ENCODE measurements at places on chromosomes 13 and 19.

GRCh38 chr13:23460921-23461320 lies 27.4 kb upstream of the SACS start:
- DNase-seq = no peak

DNA sequence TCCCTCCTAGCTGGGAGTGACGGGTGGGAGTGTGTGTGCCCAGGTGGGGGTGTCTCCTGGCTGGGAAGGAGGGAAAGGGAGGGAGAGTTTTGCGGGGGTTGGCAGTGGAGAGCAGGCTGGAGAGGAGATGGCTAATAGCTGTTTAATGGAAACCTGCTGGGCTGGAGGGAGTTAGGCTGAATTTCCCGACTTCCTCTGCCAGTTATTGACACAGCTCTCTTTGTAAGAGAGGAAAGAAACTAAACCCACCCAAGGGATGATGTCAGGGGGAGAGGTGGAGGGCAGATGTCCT lies 10.2 kb upstream of the ILF3 start:
- DNase-seq = no peak

- no peak for DNase-seq
Observed at GRCh38 chr19:48798937-48799336, 11.9 kb downstream of the BCAT2 start.

DNA sequence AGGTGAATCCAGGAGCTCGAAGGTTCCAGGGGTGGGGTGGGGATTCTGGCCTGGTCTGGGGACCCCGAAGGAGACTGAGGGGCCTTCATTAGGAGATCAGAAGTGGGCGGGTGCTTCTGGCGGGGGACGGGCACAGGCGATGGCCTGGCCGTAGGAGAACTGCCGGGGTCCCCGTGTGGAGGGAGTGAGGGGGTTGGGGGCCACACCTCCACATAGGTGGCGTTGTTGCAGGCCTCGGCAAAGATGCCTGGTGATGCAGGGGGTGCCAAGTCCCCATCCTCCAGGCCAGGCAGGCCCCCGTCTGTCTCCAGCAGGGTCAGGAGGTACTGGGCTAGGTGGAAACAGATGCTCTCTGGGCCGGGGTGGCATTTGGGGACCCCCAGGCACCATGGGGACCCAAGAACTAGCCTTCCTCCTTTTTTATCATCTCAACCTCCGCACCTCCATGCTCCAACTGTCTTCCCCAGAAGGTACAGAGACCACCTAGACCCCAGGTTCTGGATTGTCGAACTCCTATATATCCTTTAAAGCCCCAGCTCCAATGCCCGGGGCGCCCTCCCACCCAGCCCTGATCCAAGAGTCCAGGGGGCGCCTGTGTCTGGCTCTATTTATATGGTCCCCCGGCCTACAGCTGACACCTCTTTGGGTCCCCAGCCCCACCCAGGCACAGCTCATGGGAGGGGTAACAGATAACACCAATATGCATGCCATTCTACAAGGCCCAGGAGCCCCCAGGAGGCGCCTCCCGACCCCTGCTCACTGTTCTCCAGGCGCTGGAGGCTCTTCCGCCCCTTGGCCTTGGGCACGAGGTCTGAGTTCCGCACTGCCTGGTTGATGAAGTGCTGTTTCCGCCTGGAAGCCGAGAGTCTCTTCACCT lies 8.2 kb downstream of the RNU6-9 start:
- DNase-seq = no peak

DNA sequence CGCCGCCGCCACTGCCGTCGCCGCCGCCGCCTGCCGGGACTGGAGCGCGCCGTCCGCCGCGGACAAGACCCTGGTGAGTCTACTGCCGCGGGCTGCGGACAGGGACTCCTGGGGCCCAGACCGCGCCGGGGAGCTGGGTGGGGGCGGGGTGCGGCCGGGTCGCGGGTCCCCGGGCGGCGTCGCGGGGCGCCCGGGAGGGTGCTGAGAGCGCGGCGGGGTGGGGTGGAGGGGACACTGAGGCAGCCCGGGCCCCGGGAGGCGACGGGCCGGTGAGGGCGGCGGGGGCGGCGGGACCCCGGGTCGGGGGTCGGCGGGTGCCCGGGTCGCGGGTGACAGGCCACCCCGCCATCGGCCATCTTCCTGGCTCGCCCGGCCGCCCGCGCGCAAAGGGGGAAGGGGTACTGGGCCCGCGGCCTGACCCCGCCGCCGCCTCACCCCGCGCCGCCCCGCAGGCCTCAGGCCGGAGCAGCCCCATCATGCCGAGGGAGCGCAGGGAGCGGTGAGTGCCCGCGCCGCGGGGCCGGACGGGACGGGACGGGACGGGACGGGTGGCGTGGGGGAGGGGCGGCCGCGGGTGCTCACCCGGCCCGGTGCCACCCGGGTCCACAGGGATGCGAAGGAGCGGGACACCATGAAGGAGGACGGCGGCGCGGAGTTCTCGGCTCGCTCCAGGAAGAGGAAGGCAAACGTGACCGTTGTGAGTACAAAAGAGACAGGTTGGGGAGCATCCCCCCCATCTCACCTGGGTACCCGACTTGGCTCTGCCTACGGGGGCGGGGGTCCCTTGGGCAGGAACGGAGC lies 489 bp downstream of the CCNE1 start:
- DNase-seq = no peak

Measured in stimulated activated CD8-positive, alpha-beta memory T cell treated with anti-CD3 and anti-CD28 coated beads, Interleukin-7, amount 100 ng/mL, for 24 hours (primary cell).